Thyroid gland (tissue), 4 donors: ENCODE measurements at places on chromosomes 2 and 18. TPM values are rescaled to one million over a fixed set of nuclear protein-coding genes. Genes with fewer than 3 reads are reported as not detected.

RELCH gene
- 61.4 TPM for total RNA-seq

DNA sequence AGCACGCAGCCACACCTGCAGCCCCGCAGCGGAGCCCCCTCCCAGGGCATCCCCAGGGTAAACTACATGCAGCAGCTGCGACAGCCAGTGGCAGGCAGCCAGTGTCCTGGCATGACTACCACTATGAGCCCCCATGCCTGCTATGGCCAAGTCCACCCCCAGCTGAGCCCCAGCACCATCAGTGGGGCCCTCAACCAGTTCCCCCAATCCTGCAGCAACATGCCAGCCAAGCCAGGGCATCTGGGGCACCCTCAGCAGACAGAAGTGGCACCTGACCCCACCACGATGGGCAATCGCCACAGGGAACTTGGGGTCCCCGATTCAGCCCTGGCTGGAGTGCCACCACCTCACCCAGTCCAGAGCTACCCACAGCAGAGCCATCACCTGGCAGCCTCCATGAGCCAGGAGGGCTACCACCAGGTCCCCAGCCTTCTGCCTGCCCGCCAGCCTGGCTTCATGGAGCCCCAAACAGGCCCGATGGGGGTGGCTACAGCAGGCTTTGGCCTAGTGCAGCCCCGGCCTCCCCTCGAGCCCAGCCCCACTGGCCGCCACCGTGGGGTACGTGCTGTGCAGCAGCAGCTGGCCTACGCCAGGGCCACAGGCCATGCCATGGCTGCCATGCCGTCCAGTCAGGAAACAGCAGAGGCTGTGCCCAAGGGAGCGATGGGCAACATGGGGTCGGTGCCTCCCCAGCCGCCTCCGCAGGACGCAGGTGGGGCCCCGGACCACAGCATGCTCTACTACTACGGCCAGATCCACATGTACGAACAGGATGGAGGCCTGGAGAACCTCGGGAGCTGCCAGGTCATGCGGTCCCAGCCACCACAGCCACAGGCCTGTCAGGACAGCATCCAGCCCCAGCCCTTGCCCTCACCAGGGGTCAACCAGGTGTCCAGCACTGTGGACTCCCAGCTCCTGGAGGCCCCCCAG, 254.1 kb downstream of the GLI2 start:
- no peak for DNase-seq
- no peaks in the 10 kb centered on the region for H3K27me3 ChIP-seq
- H3K36me3 ChIP-seq, result no peaks in the 10 kb centered on the region
- no peaks in the 10 kb centered on the region for H3K4me1 ChIP-seq

IMPACT gene
- 32.6 TPM for total RNA-seq

CCBE1 gene
- 0.92 TPM for total RNA-seq

DNA sequence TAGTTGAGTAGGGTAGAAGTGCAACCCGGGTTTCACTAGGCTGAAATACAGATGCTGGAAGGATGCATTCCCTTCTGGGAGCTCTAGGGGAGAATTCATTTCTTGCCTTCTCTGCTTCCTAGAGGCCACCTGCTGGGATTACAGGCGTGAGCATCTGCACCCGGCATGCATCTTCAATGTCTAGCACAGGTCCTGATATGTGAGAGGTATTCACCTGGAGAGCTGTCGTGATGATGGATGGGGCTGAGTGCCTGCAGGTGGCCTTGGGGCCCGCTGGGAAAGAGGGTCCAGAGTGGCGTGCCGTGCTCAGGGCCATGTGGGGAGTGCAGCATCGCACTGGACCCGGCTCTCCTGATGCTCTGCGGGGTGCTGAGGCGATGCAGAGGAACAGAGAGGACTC, 6.6 kb upstream of the NTSR2 start:
- H3K4me3 ChIP-seq, result no peak overlapping the region
- no peak for DNase-seq
- H3K4me1 ChIP-seq, result no peaks in the 10 kb centered on the region
- H3K27ac ChIP-seq, result no peak overlapping the region
- H3K27me3 ChIP-seq, result no peaks in the 10 kb centered on the region

GRCh38 chr2:173990970-173991819, 26.0 kb upstream of the SP3 start:
- H3K4me3 ChIP-seq, result no peak overlapping the region
- H3K27ac ChIP-seq, result peak overlapping the region; percentile 36
- peaks cover 26% of the 10 kb centered on the region for H3K4me1 ChIP-seq
- H3K36me3 ChIP-seq, result no peaks in the 10 kb centered on the region

HJURP gene
- total RNA-seq, result 0.27 TPM

NAB1 gene
- 86.9 TPM for total RNA-seq

GRCh38 chr18:36993068-36993467, 164.1 kb downstream of the KIAA1328 start:
- H3K4me1 ChIP-seq, result no peaks in the 10 kb centered on the region
- no peaks in the 10 kb centered on the region for H3K36me3 ChIP-seq
- H3K4me3 ChIP-seq, result no peak overlapping the region
- DNase-seq, result no peak
- H3K27ac ChIP-seq, result no peak overlapping the region

TNP1 gene
- total RNA-seq, result not detected

- peak; percentile 81 for DNase-seq
- peaks cover 16% of the 10 kb centered on the region for H3K4me1 ChIP-seq
- H3K4me3 ChIP-seq, result no peak overlapping the region
- H3K27me3 ChIP-seq, result no peaks in the 10 kb centered on the region
- H3K36me3 ChIP-seq, result peaks cover 33% of the 10 kb centered on the region
- no peak overlapping the region for H3K27ac ChIP-seq
Observed at GRCh38 chr2:95115418-95115817, 6.2 kb downstream of the MRPS5 start.

NEU4 gene
- 0.78 TPM for total RNA-seq

DNA sequence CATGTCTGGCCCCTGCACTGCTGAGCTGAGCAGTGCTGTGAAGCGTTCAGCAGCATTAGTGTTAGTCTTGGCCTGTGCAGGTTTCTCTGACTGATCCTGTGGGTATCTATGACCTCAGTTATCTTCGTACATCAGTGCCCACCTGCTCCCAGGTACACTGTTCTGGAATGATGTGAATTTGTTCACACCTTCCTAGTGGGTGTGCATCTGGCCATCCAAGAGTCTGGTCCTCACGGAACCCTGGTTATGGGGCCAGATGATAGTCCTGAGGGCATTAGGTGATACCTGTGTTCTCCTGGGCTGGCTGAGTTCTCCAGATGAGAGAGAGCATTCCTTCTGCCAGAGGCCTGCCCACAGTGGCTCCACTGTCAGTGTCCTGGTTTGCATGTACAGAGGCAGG, 57.2 kb downstream of the INPP4A start:
- H3K27me3 ChIP-seq, result no peaks in the 10 kb centered on the region
- no peaks in the 10 kb centered on the region for H3K36me3 ChIP-seq
- H3K27ac ChIP-seq, result no peak overlapping the region
- H3K4me3 ChIP-seq, result no peak overlapping the region

GRCh38 chr2:43537137-43537536, 58.7 kb downstream of the THADA start:
- no peak overlapping the region for H3K27ac ChIP-seq
- no peak for DNase-seq
- no peaks in the 10 kb centered on the region for H3K4me1 ChIP-seq
- H3K27me3 ChIP-seq, result no peaks in the 10 kb centered on the region

NR4A2 gene
- total RNA-seq, result 5.2 TPM

GRCh38 chr18:3715231-3716080, 265.5 kb downstream of the TGIF1 start:
- H3K4me3 ChIP-seq, result no peak overlapping the region
- H3K36me3 ChIP-seq, result no peaks in the 10 kb centered on the region
- H3K27me3 ChIP-seq, result no peaks in the 10 kb centered on the region
- H3K27ac ChIP-seq, result peak overlapping the region; percentile 59
- peaks cover 44% of the 10 kb centered on the region for H3K4me1 ChIP-seq

DNA sequence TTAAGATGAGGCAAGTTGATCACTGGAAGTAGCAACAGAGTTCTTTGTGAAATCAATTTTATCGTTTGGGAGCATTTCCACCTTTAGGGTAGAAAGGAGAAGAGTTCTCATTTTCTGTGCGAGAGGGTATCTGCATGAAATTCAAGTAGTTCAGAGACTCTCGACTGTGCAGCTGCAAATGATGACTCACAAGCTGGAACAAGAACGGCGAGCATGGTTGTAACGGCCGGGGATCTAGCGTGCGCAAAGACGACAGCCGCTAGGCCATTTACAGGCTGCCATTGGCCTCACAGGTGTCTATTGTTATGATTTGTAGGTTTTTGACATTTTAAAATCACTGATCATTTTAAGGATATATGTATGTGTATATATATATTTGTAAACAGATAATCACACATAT, 5.2 kb downstream of the KLHL29 start:
- DNase-seq, result no peak
- no peak overlapping the region for H3K4me3 ChIP-seq
- peaks cover 23% of the 10 kb centered on the region for H3K27me3 ChIP-seq

GPR155 gene
- 7.1 TPM for total RNA-seq

VWA3B gene
- not detected for total RNA-seq

DNA sequence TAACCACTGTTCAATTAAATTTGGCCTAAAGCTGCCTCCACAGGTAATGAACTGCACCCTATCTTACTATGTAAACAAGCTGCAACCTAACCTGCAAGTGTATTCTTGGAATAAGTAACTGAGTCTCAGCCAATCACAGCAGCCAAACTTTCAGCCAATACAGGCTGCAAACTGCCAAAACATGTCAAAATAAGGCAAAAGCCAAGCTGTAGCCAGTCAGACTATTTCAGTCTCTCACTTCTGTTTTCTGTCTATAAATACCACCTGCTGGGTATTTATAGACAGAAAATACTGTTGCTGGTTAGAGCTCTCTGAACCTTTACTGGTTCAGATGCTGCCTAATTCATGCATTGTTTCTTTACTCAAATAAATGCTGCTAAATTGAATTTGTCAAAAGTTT, 14.3 kb downstream of the C2orf76 start:
- peaks cover 4% of the 10 kb centered on the region for H3K4me1 ChIP-seq
- H3K27me3 ChIP-seq, result no peaks in the 10 kb centered on the region
- no peaks in the 10 kb centered on the region for H3K36me3 ChIP-seq
- peak; percentile 33 for DNase-seq
- no peak overlapping the region for H3K4me3 ChIP-seq
- H3K27ac ChIP-seq, result no peak overlapping the region

DNA sequence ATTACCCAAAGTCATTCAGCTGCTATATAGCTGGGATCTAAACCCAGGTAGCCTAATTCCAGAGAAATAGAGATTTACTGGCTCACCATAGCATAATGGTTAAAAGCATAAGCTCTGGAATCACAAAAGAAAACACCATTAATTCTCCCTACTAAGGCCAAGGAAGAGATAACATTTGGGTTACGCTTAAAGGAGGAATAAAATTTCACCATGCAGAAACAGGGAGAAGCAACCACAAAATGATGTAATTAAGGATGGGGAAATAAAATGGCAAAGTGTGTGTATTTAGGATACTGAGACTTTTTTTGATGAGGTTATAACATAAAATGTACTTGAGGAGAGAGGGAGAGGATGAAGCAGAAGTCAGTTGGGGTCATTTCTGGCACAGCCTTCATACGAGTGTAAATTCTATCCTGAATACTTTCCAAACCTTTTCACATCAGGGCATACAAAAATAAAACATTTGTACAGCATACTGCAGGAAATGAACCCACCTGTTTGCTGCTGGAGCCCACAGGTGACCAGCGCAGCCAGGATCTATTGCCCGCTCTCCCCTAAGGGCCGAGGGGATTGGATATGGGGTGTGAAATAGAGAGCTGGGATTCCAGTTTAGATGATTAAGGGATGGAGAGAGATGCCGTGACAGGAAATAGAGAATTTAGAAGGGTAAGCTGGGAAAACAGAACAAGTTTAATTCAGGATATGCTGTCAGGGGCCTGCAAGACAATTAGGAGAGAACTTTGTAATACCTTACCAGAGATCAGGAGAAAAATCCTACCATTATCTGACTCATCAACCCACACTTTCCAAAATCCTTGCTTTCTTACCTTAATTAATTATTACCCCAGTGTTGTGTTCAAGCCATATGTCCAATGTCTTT, 43.8 kb upstream of the SERTAD2 start:
- no peaks in the 10 kb centered on the region for H3K27me3 ChIP-seq
- H3K4me3 ChIP-seq, result no peak overlapping the region
- H3K36me3 ChIP-seq, result no peaks in the 10 kb centered on the region
- H3K27ac ChIP-seq, result no peak overlapping the region
- DNase-seq, result no peak

CIB4 gene
- total RNA-seq, result not detected

GRCh38 chr2:54952425-54952824, 97.8 kb downstream of the RTN4 start:
- DNase-seq, result no peak
- H3K4me1 ChIP-seq, result peaks cover 26% of the 10 kb centered on the region
- H3K27me3 ChIP-seq, result no peaks in the 10 kb centered on the region
- no peak overlapping the region for H3K4me3 ChIP-seq
- H3K36me3 ChIP-seq, result no peaks in the 10 kb centered on the region

- peak overlapping the region; percentile 80 for H3K27ac ChIP-seq
- no peaks in the 10 kb centered on the region for H3K27me3 ChIP-seq
- DNase-seq, result peak; percentile 91
- H3K4me1 ChIP-seq, result peaks cover 28% of the 10 kb centered on the region
Observed at GRCh38 chr18:23238152-23238531, 102.9 kb downstream of the CABLES1 start.

DNA sequence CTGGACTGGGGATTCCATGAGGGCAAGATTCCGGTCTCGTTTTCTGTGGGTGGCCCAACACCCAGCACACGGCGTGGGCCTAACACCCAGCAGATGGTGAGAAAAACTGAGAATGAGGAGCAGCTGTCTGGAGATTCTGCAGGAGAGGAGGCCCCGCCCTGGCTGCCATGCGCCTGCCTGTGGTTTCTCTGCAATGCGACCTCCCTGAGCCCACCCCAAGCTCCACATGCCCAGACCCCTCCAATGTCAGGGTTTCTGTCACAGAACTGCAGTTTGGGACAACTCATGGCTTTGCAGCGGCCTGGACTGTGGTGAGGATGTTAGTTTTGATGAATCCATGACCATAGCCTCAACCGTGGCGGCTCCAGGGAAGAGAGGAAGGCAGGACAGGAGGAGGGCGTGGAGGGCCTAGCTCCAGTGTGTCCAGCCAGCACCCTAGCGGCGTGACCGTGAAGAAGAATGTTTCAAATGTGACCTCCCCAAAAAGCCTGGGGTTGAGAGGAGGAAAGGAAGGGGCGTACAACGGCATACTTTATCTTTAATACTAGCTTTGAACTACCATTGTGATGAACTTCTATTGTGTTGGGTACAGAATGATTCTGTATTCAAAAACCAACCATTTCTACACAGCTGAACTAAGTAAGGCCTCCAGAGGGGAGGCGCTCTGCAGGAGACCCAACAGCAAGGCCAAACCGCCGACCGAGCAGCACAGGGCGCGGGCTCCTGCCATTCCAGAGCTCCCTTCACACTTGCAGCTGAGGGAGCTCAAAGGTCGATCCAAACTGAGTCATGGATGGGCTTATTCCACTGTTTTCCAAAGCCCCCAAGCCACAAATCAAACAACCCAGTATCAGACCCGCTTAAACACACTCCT, 3.4 kb downstream of the PXDN start:
- peaks cover 3% of the 10 kb centered on the region for H3K4me1 ChIP-seq
- no peak overlapping the region for H3K27ac ChIP-seq
- DNase-seq, result no peak
- no peaks in the 10 kb centered on the region for H3K27me3 ChIP-seq

SERPINB10 gene
- total RNA-seq, result not detected

BCL2 gene
- 108 TPM for total RNA-seq

GRCh38 chr2:231057590-231057989, 923 bp downstream of the PSMD1 start:
- peak overlapping the region; percentile 98 for H3K4me3 ChIP-seq
- H3K27ac ChIP-seq, result no peak overlapping the region
- H3K27me3 ChIP-seq, result no peaks in the 10 kb centered on the region
- peaks cover 5% of the 10 kb centered on the region for H3K36me3 ChIP-seq
- DNase-seq, result no peak
- H3K4me1 ChIP-seq, result peaks cover 22% of the 10 kb centered on the region

GBX2 gene
- not detected for total RNA-seq
